ENCODE measurements at places on chromosomes 2 and 18.

- DNase-seq, result no peak
These were observed 11.5 kb upstream of the SLC11A1 start for GRCh38 chr2:218370410-218371063.

- DNase-seq, result no peak
These were observed 411.0 kb downstream of the LRATD1 start for GRCh38 chr2:15043336-15044058.

GRCh38 chr2:71716697-71717624 lies 263.6 kb downstream of the DYSF start:
- DNase-seq, result no peak

- no peak for DNase-seq
These were observed 151.2 kb downstream of the PRPF40A start for GRCh38 chr2:152565884-152566727.

DNA sequence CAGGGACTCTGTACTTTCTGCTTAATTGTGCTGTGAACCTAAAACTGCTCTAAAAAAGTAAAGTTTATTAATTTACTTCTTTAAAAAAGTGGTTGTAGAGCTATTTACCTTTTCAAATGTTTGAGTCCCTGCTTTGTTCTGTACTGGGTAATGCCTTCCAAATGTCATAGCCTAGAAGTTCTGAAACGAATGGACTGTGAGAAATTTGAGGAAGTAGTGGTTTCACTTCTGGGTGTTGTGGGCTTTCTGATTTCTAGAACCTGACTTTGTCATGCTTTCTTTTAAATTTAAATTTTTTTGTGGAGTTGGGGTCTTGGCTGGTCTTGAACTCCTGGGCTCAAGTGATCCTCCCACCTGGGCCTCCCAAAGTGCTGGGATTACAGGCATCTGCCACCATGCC lies 44.6 kb downstream of the SMAD4 start:
- DNase-seq, result no peak

GRCh38 chr18:25230658-25231326 lies 121.2 kb downstream of the ZNF521 start:
- no peak for DNase-seq

GRCh38 chr2:194319222-194319992 lies 1337.6 kb upstream of the SLC39A10 start:
- DNase-seq, result no peak

GRCh38 chr2:140401056-140401455 lies 1620.9 kb upstream of the NXPH2 start:
- DNase-seq, result no peak
